ENCODE measurements at places on chromosomes 3 and 15. TPM values are rescaled to one million over a fixed set of nuclear protein-coding genes. Genes with fewer than 3 reads are reported as not detected.

ZMYND10 gene
- 1.3 TPM for total RNA-seq

- peak overlapping the region; percentile 75 for H3K27ac ChIP-seq
- peaks cover 18% of the 10 kb centered on the region for H3K4me1 ChIP-seq
- DNase-seq: peak; percentile 100
- no peaks in the 10 kb centered on the region for H3K27me3 ChIP-seq
- H3K4me3 ChIP-seq: no peak overlapping the region
- no peaks in the 10 kb centered on the region for H3K36me3 ChIP-seq
Measured at GRCh38 chr15:40069178-40070165, 30.5 kb upstream of the SRP14 start.

DNA sequence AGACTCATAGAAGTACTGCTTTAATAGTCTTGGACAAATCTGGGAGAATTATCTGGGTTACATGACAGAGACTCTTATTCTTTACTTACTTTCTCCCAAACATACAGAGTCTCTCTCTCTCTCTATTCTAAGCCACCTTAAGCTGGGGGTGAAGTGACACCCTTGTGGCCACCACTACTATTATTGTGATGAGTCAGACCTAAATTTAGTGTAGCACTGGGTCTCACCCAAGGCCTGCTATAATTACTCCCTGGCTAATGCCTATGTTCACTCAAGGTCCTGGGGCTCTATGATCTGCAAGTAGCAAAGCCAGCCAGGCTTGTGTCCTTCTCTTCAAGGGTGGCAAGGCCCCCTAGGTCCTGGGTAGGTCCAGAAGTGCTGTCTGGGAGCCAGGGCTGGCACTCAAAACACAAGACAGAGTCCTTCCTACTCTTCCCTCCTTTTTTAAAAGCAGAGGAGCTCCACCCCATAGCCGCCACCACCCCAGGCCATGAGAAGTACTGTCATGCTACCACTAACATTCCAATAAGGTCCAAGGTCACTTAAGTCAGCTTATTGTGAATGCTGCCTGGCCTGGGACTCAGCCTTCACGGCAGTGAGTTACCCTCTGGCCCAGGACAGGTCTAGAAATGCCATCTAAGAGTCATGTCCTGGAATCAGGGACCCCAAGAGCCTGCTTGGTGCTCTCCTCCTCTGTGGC is 183.6 kb downstream of the POLQ start:
- no peak overlapping the region for H3K27ac ChIP-seq
- no peaks in the 10 kb centered on the region for H3K36me3 ChIP-seq
- H3K27me3 ChIP-seq: no peaks in the 10 kb centered on the region

DNA sequence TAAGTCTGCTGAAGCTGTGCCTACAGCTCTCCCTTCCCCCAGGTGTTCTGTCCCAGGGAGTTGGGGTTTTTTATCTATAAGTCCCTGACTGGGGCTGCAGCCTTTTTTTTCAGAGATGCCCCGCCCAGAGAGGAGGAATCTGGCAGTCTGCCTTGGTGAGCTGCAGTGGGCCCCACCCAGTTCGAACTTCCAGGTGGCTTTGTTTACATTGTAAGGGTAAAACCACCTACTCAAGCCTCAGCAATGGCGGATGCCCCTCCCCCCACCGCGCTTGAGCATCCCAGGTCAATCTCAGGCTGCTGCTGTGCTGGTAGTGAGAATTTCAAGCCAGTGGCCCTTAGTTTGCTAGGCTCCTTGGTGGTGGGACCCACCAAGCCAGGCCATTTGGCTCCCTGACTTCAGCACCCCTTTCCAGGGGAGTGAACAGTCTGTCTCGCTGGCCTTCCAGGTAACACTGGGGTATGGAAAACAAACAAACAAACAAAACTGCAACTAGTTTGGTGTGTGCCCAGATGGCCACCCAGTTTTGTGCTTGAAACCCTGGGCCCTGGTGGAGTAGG is 189.4 kb downstream of the MFSD1 start:
- peak; percentile 52 for DNase-seq
- H3K36me3 ChIP-seq: no peaks in the 10 kb centered on the region
- H3K27ac ChIP-seq: no peak overlapping the region
- H3K4me1 ChIP-seq: no peaks in the 10 kb centered on the region
- no peak overlapping the region for H3K4me3 ChIP-seq

GRCh38 chr15:53323191-53323590 is 436.3 kb downstream of the WDR72 start:
- H3K27me3 ChIP-seq: no peaks in the 10 kb centered on the region
- H3K4me1 ChIP-seq: no peaks in the 10 kb centered on the region
- peak; percentile 3 for DNase-seq
- no peak overlapping the region for H3K4me3 ChIP-seq

DNA sequence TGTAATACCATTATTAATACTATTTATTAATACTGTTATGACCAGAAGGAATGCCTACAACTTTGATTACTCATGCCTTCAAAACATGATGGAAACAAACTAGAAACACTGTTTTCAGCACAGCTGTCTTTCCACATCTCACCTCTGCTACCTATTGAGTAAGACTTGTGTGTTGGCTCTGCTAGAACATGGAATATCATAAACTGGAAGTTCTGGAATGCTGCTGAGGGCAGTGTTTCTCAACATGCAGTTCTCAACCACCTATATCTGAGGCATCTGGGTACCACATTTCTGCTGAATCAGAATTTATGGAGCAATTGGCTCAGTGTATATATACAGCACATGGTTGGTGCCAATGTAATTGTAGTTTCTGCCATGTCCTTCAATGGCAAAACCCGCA is 392.1 kb downstream of the TUSC7 start:
- no peaks in the 10 kb centered on the region for H3K27me3 ChIP-seq
- H3K4me3 ChIP-seq: no peak overlapping the region
- DNase-seq: no peak
- H3K4me1 ChIP-seq: no peaks in the 10 kb centered on the region
- H3K27ac ChIP-seq: no peak overlapping the region

CSPG4 gene
- 0.35 TPM for total RNA-seq

- no peak overlapping the region for H3K4me3 ChIP-seq
- H3K27ac ChIP-seq: no peak overlapping the region
- no peaks in the 10 kb centered on the region for H3K36me3 ChIP-seq
Measured at GRCh38 chr3:115074502-115074901, 72.6 kb downstream of the ZBTB20 start.

DNA sequence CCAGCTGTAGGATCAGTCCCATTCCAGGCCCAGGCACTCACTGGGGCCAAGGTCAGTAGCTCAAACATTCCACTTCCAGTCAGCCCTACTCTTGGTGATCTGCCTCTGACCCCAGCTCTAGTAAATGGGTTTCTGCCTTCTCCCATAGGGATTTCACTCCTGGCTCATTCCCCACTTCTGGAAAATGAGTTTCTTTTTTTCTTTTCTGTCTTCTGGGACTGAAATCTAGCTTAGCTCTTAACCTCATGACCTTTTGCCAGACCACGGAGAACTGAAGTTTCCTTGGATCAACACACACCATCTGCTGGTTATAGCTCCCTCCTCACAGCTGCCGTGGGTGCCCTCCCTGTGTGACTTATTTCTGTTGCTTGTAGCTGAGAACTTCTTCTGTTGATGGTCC is 21.3 kb downstream of the MME start:
- H3K36me3 ChIP-seq: no peaks in the 10 kb centered on the region
- H3K4me3 ChIP-seq: no peak overlapping the region
- H3K27me3 ChIP-seq: no peaks in the 10 kb centered on the region
- no peak for DNase-seq
- no peak overlapping the region for H3K27ac ChIP-seq
- H3K4me1 ChIP-seq: no peaks in the 10 kb centered on the region

- no peak overlapping the region for H3K27ac ChIP-seq
- H3K4me1 ChIP-seq: no peaks in the 10 kb centered on the region
- no peaks in the 10 kb centered on the region for H3K36me3 ChIP-seq
- H3K27me3 ChIP-seq: no peaks in the 10 kb centered on the region
Measured at GRCh38 chr15:96431786-96432185, 101.3 kb downstream of the NR2F2 start.

CRYGS gene
- total RNA-seq: 1.8 TPM

SERINC4 gene
- 0.22 TPM for total RNA-seq
